ENCODE measurements at places on chromosomes 1 and 21. TPM values are rescaled to one million over a fixed set of nuclear protein-coding genes. Genes with fewer than 3 reads are reported as not detected.

Gene GPR61
- not detected for total RNA-seq

Gene ALDH4A1
- total RNA-seq = 11.3 TPM

Gene TRIM67
- total RNA-seq = not detected

Gene PRKCZ
- total RNA-seq = 40.1 TPM

Gene ARHGAP29
- 20.2 TPM for total RNA-seq

Gene MYOC
- not detected for total RNA-seq

Gene KRTAP19-3
- total RNA-seq = not detected

Gene PPCS
- total RNA-seq = 52.9 TPM

Gene FCGR1A
- not detected for total RNA-seq

Gene S100A7A
- not detected for total RNA-seq

Gene BSDC1
- 56.0 TPM for total RNA-seq

Gene LAMC2
- 2.1 TPM for total RNA-seq

Gene KDF1
- total RNA-seq = not detected

Gene LCE1C
- total RNA-seq = not detected

Gene ZBTB40
- total RNA-seq = 12.7 TPM

Gene CRYAA
- not detected for total RNA-seq

Gene PDZK1IP1
- total RNA-seq = not detected

Gene ACKR1
- total RNA-seq = not detected

Gene SLC1A7
- 0.19 TPM for total RNA-seq

Gene DCST1
- not detected for total RNA-seq

Gene PCAT6
- not detected for total RNA-seq

Gene FRRS1
- total RNA-seq = 3.8 TPM

Gene MPL
- total RNA-seq = not detected

Gene THEMIS2
- 6.0 TPM for total RNA-seq

Gene OTUD3
- total RNA-seq = 3.0 TPM

Gene EMC1
- 48.6 TPM for total RNA-seq

Gene PLD5
- 0.05 TPM for total RNA-seq

Gene TNFRSF4
- not detected for total RNA-seq

Gene ODR4
- 23.1 TPM for total RNA-seq

Gene CYP4Z1
- total RNA-seq = not detected

Gene SELL
- 0.15 TPM for total RNA-seq
